ENCODE measurements at places on chromosomes 3 and 15.

- H3K27ac ChIP-seq = no peak overlapping the region
- DNase-seq = peak; percentile 65
- H3K36me3 ChIP-seq = no peaks in the 10 kb centered on the region
- H3K27me3 ChIP-seq = peaks cover 83% of the 10 kb centered on the region
These were observed 533.0 kb upstream of the SEMA6D start for GRCh38 chr15:47184003-47184907.

DNA sequence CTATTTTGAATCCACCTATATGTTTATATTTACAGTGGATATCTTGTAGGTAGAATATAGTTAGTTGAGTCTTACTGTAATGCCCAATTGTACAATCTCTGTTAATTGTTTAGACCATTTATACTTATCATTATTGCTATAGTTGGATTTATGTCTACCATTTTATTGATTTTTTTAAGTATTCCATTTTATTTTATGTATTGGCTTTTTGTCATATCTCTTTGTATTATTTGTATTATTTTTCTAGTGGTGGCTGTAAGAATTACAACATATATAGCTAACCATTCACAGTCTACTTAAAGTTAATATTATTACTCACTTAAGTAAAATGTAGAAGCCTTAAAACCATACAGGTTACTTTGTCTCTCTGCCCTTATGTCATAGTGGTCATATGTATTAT is 46.1 kb downstream of the SLC2A2 start:
- no peak overlapping the region for H3K4me3 ChIP-seq
- no peaks in the 10 kb centered on the region for H3K27me3 ChIP-seq
- H3K27ac ChIP-seq = no peak overlapping the region

- H3K36me3 ChIP-seq = no peaks in the 10 kb centered on the region
- no peak for DNase-seq
- H3K4me3 ChIP-seq = no peak overlapping the region
- no peaks in the 10 kb centered on the region for H3K27me3 ChIP-seq
- no peaks in the 10 kb centered on the region for H3K4me1 ChIP-seq
- H3K27ac ChIP-seq = 0 out of 2 replicates have a peak overlapping the region, but pooled peaks have one; percentile 61
These were observed 25.8 kb downstream of the ARHGEF3 start for GRCh38 chr3:56775838-56776555.

DNA sequence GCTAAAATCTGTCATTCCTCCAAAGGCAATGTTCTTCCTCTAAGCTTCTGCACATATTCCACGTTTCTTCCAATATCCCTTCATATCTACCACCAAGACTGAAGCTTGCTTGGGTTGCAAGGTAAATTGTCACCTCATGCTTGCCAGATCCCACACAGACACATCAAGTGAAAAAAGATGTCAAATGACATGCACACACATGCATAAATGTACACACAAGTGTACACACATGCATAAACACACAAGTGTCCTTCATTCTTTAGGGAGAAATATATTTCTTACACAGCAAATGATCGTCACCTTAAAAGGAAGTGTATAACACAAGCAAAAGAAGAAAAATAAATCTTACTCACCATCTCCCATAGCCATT is 59.4 kb downstream of the CLASP2 start:
- peak overlapping the region; percentile 97 for H3K27ac ChIP-seq
- no peaks in the 10 kb centered on the region for H3K27me3 ChIP-seq

- no peak overlapping the region for H3K27ac ChIP-seq
- H3K27me3 ChIP-seq = no peaks in the 10 kb centered on the region
- H3K36me3 ChIP-seq = no peaks in the 10 kb centered on the region
- H3K4me1 ChIP-seq = peaks cover 35% of the 10 kb centered on the region
- no peak for DNase-seq
These were observed 17.6 kb downstream of the RLBP1 start for GRCh38 chr15:89203705-89204273.

DNA sequence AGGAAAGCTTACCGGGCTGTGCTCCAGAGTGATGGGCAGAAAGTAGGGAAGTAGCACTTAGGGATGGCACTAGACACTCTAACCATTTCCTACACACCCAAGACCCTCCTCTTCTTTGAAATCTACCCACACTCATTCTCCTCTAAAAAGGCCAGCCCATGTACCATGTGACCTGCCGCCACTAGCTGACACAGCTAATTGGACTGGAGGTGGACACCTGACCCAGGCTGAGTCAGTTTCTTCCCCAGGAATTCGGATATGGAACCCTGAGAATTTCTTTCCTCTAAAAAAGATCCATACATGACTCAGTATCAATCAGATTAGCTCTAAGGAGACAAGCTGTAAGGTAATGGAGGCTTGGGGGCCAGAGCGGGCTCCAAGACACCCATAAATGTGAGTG is 60.1 kb downstream of the DCLK3 start:
- H3K4me1 ChIP-seq = peaks cover 18% of the 10 kb centered on the region
- H3K27me3 ChIP-seq = no peaks in the 10 kb centered on the region
- H3K4me3 ChIP-seq = no peak overlapping the region

GRCh38 chr3:34444137-34444536 is 645.7 kb downstream of the PDCD6IP start:
- no peak overlapping the region for H3K4me3 ChIP-seq
- no peak overlapping the region for H3K27ac ChIP-seq
- H3K27me3 ChIP-seq = no peaks in the 10 kb centered on the region
- no peak for DNase-seq

- peaks cover 37% of the 10 kb centered on the region for H3K36me3 ChIP-seq
- H3K27ac ChIP-seq = no peak overlapping the region
- DNase-seq = no peak
- no peaks in the 10 kb centered on the region for H3K27me3 ChIP-seq
- H3K4me3 ChIP-seq = no peak overlapping the region
- no peaks in the 10 kb centered on the region for H3K4me1 ChIP-seq
These were observed 19.6 kb downstream of the LRRC57 start for GRCh38 chr15:42528970-42529369.

GRCh38 chr3:130582457-130583153 is 65.6 kb downstream of the COL6A6 start:
- H3K4me3 ChIP-seq = no peak overlapping the region
- no peak for DNase-seq
- no peaks in the 10 kb centered on the region for H3K36me3 ChIP-seq
- H3K27ac ChIP-seq = no peak overlapping the region
- H3K27me3 ChIP-seq = no peaks in the 10 kb centered on the region

- no peaks in the 10 kb centered on the region for H3K36me3 ChIP-seq
- no peak overlapping the region for H3K4me3 ChIP-seq
These were observed 87.5 kb downstream of the ATP2B2 start for GRCh38 chr3:10417847-10418246.

- H3K27me3 ChIP-seq = no peaks in the 10 kb centered on the region
- H3K27ac ChIP-seq = no peak overlapping the region
- H3K4me1 ChIP-seq = no peaks in the 10 kb centered on the region
- H3K4me3 ChIP-seq = no peak overlapping the region
- no peaks in the 10 kb centered on the region for H3K36me3 ChIP-seq
These were observed 16.9 kb upstream of the GPD1L start for GRCh38 chr3:32089476-32089875.

DNA sequence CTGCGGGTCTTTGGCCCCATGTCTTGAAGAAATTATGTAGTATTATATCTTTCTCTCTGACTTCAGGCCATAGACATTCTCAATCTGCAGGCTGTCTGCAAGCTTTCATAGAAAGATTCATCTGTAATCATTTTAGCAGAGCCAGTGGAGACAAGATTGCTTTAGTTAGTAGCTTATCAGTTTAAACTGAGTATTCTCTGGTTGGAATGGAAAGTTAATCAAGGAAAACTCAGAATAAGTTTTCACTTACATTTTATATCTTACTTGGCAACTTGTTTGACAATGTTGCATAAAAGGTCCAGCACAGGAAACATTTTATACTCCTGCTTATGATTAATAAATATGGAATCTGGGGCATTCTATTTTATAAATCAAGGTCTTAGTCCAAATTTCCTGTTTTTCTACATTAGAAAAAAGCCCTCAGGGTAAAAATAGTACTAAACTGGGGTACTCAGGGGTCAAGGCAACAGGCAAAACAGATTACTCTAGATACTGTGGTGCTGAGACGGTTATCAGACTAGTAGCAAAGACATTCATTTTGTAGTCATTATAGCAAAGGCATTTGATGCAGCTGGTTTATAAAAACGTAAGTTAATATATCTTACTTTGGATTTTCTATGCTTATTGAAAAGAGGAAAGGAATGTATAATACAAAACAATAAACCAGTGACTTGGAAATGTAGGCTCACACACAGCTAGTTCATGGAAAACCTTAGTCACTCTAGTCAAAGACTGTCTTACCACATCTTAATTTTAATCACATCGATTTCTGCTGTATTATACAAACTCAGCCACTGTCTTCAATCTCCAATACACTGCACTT is 45.2 kb upstream of the FILIP1L start:
- no peaks in the 10 kb centered on the region for H3K27me3 ChIP-seq
- H3K36me3 ChIP-seq = peaks cover 17% of the 10 kb centered on the region
- H3K27ac ChIP-seq = no peak overlapping the region
- H3K4me1 ChIP-seq = no peaks in the 10 kb centered on the region

GRCh38 chr3:20316238-20316637 is 130.2 kb upstream of the SGO1 start:
- H3K36me3 ChIP-seq = 0 out of 2 replicates have a peak, but pooled peaks cover 3% of the 10 kb centered on the region
- no peak overlapping the region for H3K27ac ChIP-seq
- H3K4me1 ChIP-seq = no peaks in the 10 kb centered on the region
- no peak for DNase-seq
